ENCODE measurements at places on chromosomes 13 and 19.

DNA sequence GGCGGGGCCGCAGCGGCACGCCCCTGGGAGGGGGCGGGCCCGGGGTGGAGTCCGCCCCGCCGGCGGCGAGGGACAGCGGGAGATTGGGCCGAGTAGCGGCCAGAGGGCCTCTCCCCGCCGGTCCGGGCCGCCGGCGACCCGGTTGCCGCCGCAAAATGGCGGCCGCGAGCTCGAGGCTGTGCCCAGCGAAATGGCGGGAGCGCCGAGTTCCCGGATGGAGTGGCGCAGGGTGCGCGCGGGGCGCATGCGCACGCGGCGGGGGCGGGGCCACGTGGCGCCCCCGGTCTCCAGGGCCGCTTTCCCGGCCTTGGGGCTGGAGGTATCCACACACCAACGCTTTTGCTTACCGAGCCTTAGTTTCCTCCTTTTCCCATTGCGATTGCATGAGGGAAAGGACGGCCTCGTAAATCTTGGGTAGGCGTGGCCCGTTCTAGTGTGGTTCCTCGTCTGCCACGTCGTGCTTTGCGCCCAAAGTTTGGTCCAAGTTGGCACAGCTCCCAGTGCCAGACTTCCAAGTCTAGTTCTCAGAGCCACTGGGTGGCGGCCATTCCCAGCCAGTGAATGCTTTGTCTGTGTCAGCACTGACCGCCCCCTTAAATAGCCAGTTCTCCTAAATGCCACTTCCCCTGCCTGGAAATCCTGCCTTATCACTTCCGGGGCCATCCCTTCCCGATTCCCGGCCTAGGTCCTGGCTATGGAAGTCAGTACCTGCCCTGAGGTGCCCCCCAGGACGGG, 513 bp downstream of the CIRBP start:
- DNase-seq: peak; percentile 86

DNA sequence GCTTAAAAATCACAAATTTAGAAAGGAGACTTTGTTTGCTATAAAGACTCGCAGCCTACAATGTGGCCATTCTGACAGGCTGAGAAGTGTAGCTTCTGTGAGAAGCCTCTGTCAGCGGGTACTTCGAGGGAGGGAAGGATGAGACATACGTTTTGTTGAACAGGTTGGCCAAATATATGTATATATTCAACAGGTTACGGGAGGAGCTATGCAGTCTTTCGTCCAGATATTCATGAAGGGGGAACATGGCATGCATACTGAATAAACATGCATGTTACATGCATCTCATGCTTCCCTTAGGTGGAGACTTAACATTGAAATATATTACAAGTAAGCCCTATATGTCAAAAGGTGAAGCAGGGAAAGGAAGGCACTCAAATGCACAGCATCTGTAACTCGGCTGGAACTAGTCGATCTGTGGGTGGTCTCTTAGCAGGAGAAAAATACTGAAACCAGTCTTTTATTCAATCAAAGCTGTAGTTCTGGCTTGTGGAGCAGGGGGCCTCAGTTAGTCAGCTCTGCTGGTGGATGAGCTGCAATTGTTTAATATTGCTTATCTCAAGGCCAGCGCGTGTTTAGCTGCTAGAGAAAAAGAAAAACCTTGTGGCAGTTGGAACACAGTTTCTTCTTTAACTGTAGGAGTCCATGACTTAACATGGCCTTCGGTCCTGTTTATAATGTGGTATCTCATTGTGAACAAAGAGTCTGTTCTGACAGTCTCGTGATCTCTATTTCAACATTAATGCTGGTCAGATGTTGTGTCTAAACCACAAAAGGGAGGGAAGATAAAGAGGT, 94.3 kb downstream of the FAM216B start:
- DNase-seq: no peak

- no peak for DNase-seq
Measured at GRCh38 chr13:20654156-20654555, 49.3 kb upstream of the IL17D start.

DNA sequence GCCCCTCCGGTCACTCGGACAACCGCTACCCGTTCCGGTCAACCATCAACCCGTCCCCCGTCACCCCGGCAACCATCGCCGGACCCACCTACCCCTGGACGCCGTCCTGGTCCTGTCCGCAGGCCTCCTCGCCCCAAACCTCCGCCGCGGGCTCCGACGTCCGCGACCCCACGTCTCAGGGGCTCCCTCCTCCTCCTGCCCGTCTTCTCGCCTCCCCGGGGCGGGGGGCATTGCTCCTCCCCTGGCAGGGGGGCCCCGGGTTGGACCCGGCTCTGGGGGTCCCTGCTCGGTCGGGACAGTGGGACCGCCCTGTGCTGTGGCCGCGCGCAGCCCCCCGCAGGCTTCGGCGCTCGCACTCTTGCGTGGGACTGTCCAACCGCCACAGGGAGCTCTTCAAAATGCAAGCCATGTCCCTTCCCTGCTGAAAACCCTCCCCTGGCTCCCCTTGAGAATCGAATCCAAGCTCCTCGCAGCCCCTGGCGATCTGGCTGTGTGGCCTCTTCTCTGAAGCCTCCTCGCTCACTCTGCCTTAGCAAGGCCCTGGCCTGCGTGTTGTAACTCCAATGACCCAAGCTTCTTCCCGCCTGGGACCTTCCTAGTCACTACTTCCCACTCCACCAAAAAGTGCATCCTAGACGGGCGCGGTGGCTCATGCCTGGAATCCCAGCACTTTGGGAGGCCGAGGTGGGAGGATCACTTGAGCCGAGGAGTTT, 8.4 kb downstream of the EPHX3 start:
- DNase-seq: no peak

GRCh38 chr13:30312904-30313303, 5.6 kb upstream of the KATNAL1 start:
- no peak for DNase-seq

DNA sequence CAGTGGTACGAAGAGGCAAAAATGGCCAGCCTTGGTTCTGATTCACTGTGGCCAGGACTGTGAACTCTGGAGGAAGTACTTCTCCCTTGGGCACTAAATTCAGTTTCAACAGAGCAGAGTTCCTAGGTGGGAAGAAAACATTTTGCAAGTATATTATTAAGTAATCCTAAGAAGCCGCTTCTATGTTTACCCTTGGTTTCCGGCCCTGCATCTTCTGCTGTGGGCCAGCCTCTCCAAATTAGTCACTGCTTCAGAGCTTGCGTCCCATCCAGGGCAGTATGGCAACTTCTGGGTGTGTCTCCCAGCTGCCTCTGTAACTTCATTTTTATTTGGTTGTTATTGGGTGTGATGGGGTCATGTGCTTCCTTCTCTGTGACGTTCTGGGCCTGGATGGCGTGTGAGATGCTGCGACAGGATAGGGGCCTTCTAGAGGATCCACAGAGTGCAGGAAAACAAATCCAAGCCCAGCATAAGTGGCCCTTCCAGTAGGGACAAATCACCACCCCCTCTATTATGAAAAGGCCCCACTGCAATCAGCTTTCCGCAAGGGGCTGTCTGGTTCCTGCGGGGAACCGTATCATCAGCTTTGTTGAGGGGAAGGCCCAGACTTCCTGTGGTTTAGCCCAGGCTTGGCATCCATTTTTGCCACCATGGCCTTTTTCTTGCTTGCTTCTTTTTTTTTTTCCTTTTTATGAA, 55.1 kb upstream of the C1QTNF9 start:
- peak; percentile 83 for DNase-seq

- DNase-seq: no peak
Measured at GRCh38 chr13:58476206-58476918, 844.8 kb downstream of the PCDH17 start.

- DNase-seq: no peak
Measured at GRCh38 chr13:113216254-113217048, 7.0 kb downstream of the CUL4A start.

GRCh38 chr13:113955235-113955634, 18.6 kb downstream of the C13orf46 start:
- no peak for DNase-seq

GRCh38 chr13:48741377-48741776, 87.6 kb downstream of the CYSLTR2 start:
- DNase-seq: no peak

DNA sequence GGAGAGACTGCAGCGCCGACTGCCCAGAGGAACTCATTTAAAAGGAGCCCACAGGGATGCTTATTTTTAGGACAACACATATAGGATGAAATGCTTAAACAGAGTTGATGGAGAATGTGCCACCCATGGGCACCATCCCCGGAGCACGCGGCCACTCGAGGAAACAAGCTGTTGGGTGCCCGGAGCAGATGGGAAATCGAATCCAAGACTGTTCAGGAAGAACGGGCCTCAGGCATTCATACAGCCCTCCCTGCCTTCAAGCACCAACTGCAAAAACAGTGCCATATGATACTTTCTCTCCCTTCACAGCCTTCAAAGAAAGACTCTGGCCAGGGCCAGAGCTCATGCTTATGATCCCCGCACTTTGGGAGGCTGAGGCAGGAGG, 40.2 kb downstream of the RAB20 start:
- no peak for DNase-seq

DNA sequence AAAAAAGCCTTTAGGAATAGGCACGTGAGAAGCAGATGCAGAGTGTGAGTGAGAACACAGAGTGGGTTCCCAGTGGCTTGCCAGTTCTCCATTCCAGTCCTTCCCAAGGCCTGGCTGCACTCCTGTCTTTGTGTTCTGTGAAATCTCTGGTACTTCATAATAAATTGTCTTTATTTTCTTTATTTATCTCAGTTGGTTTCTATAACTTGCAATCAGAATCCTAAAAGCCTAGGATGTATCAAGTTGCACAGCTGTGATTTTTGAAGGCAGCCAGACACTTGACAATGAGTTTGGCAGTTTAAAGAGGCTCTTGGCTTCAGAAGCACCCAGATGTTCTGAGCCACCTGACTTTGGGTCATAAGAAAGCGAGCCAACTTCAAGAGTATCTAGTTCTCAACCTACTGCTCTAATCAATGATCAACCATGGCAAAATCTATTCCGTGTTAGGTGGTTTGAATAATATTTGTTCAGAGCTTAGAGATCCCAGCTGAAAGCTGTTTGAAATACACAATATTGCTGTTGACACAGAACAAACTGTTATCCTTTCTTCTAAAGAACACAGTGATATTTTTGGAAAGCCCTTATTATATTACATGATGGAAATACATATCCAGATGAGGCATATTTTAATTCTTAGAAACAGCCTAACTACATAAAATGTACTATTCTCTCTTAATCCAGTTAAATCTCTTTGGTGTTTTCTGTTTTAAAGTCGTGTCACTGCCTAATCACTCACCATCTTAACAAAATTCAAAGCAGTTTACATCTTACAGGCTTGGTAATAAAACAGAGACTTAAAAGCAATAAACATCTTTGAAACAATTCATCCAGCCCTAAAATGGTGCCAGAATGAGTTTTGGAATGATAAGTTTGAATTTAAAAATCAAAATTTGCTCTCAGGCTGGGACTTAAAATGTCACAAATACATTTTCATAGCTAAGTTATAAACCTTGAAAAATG, 483.0 kb upstream of the NBEA start:
- no peak for DNase-seq

- peak; percentile 23 for DNase-seq
Measured at GRCh38 chr19:35911790-35912189, 3.7 kb upstream of the TYROBP start.

DNA sequence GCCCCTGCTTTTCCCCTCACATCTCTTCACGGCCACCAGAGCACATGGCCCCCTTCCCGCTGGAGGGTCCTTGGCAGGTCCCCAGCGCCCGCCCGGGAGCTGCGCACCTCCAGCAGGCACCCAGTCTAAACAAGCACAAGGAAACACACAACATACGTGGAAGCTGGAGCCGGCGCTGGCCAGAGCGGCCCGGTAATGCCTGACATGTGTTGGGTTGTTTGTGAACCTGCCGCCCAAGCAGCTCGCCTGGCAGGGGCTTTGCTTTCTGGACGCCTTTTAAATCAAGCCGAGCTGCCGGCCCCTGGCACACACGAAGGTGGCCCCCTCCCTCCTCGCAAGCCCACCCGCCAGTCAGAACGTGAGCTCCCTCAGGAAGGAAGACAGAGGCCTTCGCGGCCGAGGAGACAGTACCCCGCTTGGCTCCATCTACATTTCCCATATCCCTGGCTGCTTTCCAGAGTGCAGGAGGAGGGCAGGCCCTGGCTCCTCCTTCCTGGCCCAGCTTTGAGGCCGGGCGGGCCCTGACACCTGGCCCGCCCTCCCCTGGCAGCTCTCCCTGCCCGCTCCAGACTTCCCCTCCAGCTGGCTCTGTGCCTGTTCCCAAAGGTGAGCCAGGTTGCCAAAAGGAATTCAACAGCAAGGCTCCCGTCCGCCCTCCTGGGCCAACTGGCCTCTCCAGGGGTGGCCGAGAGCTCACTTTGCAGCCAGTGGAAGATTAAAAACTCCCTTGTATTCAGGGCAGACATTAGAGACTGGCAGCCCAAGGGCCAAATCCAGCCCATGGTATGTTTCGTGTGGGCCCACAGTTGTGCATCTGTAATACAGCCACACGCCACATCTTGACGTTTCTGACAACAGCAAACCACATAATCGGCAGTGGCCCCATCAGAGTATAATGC, 28.7 kb downstream of the COMP start:
- no peak for DNase-seq

GRCh38 chr19:18304458-18305310, 18.2 kb downstream of the LSM4 start:
- DNase-seq: peak; percentile 93

- DNase-seq: no peak
Measured at GRCh38 chr13:75151081-75151643, 330.8 kb downstream of the TBC1D4 start.

DNA sequence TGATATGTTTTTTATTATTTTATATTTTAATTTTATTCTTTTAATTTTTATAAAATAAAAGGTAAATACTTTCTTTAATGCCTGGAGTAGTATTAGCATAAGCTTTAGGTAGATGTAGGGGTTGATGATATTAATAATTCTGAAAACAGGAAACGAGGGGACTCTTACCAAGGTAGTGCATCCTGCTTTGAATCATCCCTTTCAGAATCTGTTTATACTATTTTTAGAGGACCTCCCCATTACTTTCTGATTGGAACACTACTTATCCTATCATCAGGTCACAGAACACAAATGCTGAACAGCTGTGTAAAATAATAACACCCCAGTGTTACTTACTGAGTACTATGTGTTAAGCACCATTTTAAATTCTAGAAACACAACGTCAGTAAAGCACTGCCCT, 27.3 kb downstream of the COG6 start:
- DNase-seq: no peak

- no peak for DNase-seq
Measured at GRCh38 chr13:109628251-109628699, 158.1 kb downstream of the IRS2 start.

GRCh38 chr13:66657165-66657881, 572.8 kb downstream of the PCDH9 start:
- DNase-seq: no peak

DNA sequence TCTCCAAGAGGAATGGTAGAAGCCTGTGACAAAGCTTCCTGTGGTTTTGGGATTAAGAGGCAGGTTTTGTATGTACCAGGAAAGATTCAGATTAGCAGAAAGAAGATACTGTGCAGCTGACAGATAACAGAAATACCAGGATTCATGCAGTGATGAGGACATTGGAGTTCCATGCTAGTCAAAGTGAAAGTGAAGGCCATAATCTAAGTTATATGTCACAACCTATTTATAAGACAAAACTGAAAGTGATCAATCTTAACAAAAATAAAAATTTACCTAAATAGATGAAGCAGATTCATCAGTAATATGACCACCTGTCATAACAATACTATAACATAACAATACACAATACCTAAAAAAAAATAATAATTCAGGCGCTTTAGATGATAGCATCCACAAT, 1305.2 kb upstream of the PCDH9 start:
- DNase-seq: no peak

Measured in CD8-positive, alpha-beta T cell (primary cell).